ENCODE measurements at places on chromosomes 6 and 20. TPM values are rescaled to one million over a fixed set of nuclear protein-coding genes. Genes with fewer than 3 reads are reported as not detected.

CLVS2 gene
- not detected for total RNA-seq

TRIM40 gene
- not detected for total RNA-seq

DLK2 gene
- total RNA-seq, result not detected

OPN5 gene
- total RNA-seq, result not detected
